Hepatic stellate cell (primary cell): ENCODE measurements at places on chromosomes 1 and 21.

DNA sequence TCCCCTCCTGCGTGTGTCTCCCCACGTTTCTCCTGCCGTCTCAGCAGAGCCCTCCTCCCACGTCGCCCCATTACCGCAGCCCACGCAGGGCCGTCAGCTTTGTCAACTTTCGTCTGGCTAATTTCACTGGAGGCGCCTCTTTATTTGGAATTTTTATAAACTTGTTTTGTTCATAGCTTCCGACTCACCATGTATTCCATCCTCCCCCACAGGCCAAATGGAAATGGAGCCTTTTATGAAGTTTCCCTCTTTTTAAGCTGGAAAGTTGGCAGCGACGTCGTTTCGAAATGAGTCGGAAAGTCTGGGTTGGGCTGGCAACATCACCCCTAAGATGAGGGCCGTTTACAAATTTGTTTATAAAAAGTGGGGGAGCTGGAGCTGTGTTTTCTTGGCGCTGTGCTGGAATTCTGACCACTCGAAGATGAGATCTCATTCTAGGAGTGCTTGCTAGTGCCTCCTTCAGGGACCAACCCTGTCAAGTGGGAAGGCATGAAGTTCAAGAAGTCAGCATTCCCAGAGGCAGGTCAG, 23.7 kb upstream of the SLC45A1 start:
- no peak for DNase-seq

- peak; percentile 88 for DNase-seq
Measured at GRCh38 chr1:151547119-151547899, 7.2 kb downstream of the TUFT1 start.

DNA sequence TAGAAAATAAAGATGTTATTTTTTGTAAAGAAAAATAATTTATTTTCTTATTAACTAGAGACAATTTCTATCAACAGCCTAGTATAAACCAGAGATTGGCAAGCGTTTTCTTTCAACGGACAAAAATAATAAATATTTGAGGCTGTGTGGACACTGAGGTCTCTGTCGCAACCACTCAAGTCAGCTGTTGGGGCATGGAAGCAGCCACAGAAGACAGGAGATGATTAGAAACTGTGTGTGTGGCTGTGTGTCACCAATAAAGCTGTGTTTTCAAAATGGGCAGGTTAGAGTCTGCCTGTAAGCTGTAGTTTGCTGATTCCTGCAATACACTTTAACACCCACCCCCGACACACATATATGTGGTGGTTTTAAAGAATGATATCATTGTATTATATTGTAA, 200.6 kb upstream of the HMCN1 start:
- no peak for DNase-seq

- DNase-seq: peak; percentile 87
Measured at GRCh38 chr1:43529206-43529731, 1.4 kb upstream of the PTPRF start.

- DNase-seq: no peak
Measured at GRCh38 chr1:180247580-180247979, 17.5 kb downstream of the LHX4 start.

GRCh38 chr1:202723708-202724107, 13.5 kb upstream of the SYT2 start:
- DNase-seq: no peak

DNA sequence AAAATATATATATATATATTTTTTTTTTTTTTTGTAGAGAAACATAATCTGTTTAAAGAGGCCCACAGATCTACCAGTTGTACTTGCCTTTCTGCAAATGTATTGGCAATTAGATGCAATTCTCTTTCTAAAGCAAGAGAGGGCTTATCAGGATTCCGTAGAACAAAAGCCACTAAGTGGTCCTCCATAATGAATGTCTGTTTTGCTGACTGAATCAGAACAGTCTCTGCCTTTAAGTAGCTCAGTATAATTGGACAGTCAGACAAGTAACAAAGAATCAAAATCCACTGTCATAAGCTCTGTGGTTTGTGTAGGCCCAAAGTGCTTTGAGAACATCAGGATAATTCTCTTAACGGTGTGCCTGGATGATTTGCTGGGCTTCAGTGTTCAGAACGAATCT, 17.3 kb downstream of the SARS1 start:
- DNase-seq: no peak

DNA sequence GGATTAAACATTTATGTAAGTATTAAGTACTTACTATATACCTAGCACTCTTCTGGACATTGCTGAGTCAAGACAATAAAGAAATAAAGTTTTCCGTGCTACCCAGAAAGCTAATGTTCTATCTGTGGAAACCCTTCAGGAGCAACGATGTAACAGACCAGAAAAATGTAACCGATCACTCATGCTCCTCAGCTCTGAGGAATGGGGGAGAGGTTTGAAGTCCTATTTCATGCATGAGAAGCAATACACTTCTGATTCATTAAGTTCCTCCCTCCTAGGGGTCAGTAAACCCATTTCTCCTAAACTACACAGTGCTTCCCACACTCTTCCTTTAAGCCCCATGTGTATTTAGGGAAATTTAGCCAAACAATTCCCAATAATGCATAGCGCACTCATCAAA, 25.6 kb upstream of the KAZN start:
- no peak for DNase-seq

- DNase-seq: no peak
Measured at GRCh38 chr21:38884440-38884839, 78.7 kb downstream of the ETS2 start.

DNA sequence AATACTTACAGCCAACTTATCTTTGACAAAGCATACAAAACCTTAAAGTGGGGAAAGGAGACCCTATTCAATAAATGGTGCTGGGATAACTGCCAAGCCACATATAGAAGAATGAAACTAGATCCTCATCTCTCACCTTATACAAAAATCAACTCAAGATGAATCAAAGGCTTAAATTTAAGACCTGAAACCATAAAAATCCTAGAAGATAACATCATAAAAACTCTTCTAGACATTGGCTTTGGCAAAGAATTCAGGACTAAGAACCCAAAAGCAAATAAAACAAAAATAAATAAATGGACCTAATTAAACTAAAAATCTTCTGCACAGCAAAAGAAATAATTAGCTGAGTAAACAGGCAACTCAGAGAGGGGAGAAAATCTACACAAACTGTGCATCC, 335.6 kb upstream of the PBX1 start:
- no peak for DNase-seq

DNA sequence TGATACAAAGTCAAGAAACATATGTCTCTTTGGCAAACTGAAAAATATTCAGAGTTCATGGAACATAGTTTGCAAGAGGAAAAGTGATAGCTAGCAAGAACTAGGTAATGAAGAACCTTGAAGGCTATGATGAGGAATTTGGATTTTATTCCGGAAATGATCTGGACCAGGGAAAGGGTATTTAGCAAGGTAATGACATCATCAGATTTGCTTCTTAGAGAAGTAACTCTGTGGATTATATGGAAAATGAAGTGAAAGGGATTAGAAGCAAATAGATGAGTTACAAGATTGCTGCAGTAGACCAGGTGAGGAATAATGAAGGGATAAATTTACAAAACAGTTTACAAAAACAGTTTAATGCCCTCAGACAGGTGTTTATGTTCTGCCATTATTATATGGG, 197.3 kb downstream of the RASAL2 start:
- DNase-seq: no peak

DNA sequence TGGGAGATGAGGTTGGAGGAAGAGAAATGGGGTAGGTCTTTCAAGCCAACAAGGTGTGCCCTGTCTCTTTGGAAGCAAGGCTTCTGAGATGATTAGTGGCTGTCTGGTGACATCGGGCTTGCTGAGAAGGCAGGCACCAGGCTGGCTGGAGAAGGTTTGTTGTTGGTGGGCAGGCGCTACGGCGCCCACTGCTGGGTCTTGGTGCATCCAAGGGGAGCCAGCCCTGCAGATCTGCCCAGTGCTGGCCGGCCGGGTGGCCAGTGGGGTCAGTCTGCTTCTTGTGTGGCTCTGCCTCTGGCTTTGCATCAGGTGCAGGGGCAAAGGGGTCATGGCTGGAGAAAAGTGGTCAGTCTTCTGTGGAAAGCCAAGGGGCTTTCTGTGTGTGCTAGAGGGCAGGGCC, 126.2 kb downstream of the TLR5 start:
- DNase-seq: no peak

DNA sequence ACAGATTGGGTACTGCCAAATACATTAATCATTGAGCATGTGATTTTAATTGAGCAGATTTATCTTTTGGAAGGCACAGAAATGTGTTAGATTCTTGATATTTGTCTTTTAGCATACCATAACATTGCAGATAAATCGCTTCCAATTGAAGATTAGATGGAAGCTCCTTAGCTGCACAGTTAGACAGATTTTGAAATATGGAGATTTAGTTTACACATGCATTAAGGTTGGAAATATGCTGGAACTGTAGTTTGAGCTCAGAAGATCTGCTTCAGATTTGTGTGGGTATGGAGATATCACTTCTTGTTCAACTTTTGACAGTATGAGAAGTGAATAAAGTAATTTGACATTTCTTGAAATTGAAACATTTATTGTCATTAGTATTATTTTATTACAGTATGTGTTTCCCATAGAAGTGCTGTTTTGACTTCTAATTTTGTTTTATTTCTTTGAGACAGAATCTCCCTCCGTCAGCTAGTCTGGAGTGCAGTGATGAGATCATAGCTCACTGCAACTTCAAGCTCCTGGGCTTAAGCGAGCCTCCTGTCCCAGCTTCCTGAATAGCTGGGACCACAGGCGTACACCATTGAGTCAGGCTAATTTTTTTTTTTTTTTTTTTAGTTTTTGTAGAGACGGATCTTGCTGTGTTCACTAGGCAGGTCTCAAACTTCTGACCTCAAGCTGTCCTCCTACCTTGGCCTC, 29.1 kb downstream of the THRAP3 start:
- DNase-seq: no peak

- no peak for DNase-seq
Measured at GRCh38 chr21:31370893-31371544, 27.0 kb upstream of the TIAM1 start.

DNA sequence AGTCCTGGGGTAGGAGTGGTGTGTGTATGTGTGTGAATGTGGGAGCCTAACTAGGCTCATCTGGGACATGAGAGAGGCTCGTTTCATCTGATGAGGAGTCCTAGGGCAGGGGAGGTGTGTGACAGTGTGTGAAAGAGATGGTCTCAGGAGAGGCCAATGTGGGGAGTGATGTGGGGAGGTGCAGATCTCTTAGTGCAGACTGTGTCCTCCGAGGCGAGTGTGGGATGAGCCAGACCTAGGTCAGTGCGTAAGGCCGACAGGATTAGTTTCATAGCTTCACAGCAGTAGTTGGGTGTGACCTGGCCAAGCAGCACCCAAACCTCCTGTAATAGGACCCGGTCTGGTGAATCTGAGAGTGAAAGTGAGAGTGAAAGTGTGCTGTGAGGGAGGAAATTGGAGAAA, 94.7 kb downstream of the LIPI start:
- DNase-seq: no peak

- no peak for DNase-seq
Measured at GRCh38 chr1:11311816-11312755, 39.1 kb downstream of the UBIAD1 start.

- DNase-seq: peak; percentile 36
Measured at GRCh38 chr1:246681900-246682895, 42.0 kb upstream of the SCCPDH start.

DNA sequence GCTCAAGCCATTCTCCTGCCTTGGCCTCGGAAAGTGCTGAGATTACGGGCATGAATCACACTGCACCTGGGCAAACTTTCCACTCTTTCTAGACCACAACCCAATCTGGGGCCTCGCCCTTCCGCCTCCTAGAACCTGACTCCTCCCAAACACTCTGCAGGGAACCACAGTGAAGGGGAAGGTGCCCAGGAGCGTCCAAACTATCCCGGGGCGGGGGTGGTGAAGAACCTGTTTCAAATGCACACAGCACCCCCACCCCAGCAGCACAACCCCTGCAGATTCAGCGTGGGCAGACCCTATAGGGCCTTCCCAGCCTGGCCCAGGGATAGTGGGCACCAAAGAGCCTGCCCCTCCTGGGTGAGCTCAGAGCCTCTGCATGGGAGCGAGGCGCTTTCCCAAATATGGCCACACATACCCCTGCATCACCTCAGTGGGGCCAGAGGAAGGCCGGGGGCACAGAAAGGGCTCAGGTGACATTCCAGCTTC, 86.9 kb downstream of the STUM start:
- DNase-seq: no peak
